Suprapubic skin (tissue), 4 donors: ENCODE measurements at places on chromosomes 1 and 21. TPM values are rescaled to one million over a fixed set of nuclear protein-coding genes. Genes with fewer than 3 reads are reported as not detected.

- DNase-seq = no peak
These were observed 96.5 kb downstream of the SMYD2 start for GRCh38 chr1:214377485-214377884.

NR5A2 gene
- 3.3 TPM for total RNA-seq

- no peak for DNase-seq
These were observed 3.3 kb downstream of the URB1 start for GRCh38 chr21:32389337-32390015.

DNA sequence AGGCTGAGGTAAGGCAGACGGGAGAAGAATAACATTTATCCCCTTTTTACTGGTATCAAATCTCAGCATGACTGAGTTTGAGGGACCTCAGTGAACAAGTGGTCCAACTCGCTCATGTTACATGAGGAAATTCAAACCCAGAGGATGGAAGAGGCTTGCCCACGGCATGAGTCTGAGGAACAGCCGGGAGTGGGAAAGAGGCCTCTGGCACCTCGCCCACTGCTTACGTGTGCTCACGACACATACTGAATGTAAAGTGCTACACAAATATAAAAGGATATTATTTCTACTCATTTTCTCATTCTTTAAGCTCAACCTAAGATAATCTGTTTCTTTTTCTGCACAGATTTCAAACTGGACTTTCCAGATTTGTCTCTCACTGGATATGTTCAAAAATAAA lies 14.7 kb downstream of the BEND5 start:
- DNase-seq = no peak

- DNase-seq = no peak
These were observed 33.4 kb downstream of the OBSCN start for GRCh38 chr1:228241259-228241658.

DNA sequence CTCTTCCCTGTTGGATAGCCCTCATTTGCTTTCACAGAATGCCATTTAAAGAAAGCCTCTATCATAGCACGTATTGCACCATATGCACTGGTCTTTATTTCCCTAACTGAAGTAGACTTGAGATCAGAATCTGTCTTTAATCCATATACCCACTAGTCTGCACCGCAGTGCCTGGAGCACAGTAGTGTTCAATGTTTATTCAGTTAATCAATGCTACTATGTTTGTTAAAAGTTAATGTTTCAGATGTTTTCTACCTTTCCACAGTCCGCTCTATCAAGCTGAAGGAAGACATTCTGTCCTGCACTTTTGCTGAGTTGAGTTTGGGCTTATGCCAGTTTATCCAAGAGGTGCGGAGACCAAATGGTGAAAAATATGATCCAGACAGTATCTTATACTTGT lies 139.2 kb downstream of the ZMYM4 start:
- DNase-seq = no peak

GRCh38 chr21:45942755-45943629 lies 38.6 kb upstream of the COL6A1 start:
- no peak for DNase-seq

SPRR2F gene
- not detected for total RNA-seq

- no peak for DNase-seq
These were observed 24.2 kb upstream of the SLFNL1 start for GRCh38 chr1:41045740-41046139.

- DNase-seq = no peak
These were observed 10.7 kb downstream of the ZNF648 start for GRCh38 chr1:182050481-182051448.

DNA sequence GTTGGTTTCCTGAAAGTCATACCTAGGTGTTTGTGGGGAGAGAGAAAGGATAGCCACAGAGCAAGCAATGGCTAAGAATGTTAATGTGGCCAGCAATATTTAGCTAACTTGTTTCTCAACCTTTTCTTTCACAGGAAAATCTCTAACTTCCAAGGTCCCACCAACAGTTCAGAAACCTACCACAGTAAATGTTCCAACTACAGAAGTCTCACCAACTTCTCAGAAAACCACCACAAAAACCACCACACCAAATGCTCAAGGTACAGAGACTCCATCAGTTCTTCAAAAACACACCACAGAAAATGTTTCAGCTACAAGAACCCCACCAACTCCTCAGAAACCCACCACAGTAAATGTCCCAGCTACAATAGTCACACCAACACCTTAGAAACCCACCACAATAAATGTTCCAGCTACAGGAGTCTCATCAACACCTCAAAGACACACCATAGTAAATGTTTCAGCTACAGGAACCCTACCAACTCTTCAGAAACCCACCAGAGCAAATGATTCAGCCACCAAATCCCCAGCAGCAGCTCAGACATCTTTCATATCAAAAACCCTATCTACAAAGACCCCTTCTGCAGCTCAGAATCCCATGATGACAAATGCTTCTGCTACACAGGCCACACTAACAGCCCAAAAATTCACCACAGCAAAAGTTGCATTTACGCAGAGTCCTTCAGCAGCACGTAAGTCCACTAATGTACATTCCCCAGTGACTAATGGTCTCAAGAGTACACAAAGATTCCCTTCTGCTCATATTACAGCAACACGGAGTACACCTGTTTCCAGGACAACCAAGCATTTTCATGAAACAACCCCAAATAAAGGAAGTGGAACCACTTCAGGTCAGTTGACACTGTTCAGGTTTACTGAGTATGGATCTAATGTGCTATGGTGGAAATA lies 15.3 kb downstream of the CD55 start:
- DNase-seq = no peak

DNA sequence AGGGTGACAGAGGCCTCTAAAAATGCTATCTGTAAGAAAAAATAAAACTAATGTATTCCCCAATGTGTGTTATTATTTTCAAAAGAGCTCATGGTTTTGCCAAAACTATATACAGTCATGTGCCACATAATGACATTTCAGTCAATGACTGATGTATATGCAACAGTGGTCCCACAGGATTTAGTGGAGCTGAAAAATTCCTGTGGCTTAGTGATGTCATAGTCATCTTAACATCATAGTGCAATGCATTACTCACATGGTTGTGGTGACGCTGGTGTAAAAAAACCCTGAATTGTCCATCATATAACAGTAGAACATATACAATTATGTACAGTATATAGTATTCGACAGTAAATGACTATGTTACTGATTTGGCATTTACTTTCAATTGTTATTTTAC lies 172.4 kb downstream of the CACNA1E start:
- no peak for DNase-seq

DNA sequence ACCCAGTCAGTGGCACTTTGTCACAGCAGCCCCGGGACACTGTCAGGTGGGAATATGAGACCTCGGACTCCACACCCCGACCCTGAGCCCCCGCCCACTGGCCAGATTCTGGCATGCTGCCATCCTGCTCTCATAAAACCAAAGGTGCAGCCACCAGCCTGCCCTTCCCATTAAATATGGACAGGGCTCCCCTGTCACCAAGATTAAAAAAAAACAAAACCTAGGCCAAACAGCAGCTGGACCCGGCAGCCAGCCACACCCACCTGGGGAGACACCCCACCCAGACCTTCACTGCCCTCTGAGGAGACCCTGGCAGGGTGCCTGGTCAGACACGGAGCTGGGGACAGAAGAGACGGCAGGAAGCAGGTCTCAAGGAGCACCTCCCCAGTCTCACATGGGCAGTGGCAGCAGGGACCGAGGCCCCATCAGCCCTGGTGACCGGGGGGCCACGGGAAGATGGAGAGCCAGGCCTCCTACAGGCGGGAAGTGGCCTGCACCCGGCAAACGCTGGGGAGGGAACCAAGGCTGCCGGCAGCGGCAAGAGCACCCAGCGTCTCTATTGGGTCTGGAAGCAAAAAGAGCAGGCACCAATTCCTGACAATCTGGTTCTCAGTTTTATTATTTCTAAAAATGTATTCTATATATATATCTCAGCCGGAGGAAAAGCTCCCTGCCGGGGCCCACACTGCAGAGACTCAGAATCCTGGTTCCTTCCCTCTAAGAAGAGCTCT lies 61.9 kb downstream of the ACOT7 start:
- no peak for DNase-seq

DNA sequence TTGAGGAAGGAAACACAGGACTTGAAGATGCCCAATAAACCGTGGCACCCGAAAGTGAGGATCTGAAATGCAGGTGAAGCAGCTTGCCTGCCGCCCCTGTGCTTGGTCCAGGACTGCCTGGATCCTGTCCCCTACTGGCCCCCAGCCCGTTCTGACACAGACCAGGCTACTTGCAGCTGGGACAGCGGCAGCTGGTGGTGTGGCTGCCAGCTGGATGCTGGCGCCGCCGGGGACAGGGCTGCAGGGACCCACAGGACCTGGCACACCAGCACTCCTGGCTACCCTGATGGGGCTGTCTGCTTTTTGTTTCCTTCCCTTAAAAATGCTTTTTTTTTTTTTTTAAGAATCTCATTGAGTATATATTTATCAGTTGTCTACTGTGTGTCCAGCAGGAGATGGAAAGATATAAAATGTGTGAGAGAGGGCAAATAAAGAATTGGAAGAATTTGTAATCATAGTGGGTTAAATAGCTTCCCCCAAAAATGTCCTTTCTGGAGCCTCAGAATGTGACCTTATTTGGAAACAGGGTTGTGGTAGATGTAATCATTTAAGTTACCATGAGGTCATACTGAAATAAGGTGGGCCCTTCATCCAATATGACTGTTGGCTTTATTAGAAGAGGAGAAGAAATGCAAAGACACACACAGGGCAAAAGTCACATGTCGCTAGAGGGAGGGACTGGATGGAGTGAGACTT lies 165.6 kb downstream of the DSCAM start:
- DNase-seq = no peak

GRCh38 chr21:41043014-41043413 lies 124.9 kb upstream of the BACE2 start:
- DNase-seq = no peak

GRCh38 chr1:108502138-108502537 lies 52.0 kb downstream of the NBPF6 start:
- DNase-seq = no peak

RGS8 gene
- total RNA-seq = not detected

- DNase-seq = no peak
These were observed 161.2 kb downstream of the PLPP3 start for GRCh38 chr1:56418151-56418631.

DNA sequence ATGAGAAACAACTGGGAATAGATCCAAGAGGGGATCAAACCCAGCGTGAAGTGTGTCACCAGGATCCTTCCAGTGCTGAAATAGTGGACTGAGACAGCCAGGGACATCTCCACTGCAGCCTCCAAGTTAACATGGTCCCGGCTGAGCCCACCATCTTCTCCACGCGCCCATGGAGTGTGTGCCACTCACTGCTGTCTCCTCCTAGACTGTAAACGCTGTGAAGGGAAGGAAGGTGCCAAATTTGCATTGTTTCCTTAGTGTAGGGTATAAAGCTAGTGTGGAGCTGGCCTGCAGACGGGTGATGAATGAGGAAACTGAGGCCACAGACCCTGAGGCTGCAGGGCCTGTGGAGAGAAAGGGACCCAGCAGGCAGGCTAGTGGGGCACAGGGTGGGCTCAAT lies 183.6 kb downstream of the FOXD2 start:
- no peak for DNase-seq

GRCh38 chr1:162349635-162350330 lies 26.9 kb downstream of the SPATA46 start:
- no peak for DNase-seq

GRCh38 chr1:158013840-158014730 lies 20.6 kb downstream of the KIRREL1 start:
- no peak for DNase-seq

IGSF5 gene
- total RNA-seq = 0.95 TPM

- no peak for DNase-seq
These were observed 11.5 kb downstream of the COP1 start for GRCh38 chr1:176195547-176195946.

- DNase-seq = no peak
These were observed 411.8 kb upstream of the PTBP2 start for GRCh38 chr1:96309783-96310182.

GRCh38 chr21:28135646-28136045 lies 857.0 kb downstream of the LTN1 start:
- no peak for DNase-seq

GRCh38 chr21:34845521-34846451 lies 177.0 kb downstream of the CLIC6 start:
- DNase-seq = no peak

THAP3 gene
- total RNA-seq = 17.9 TPM

EIF4G3 gene
- 38.6 TPM for total RNA-seq
